Kidney glomerular epithelial cell (primary cell): ENCODE measurements at places on chromosomes 6 and 20.

GRCh38 chr6:89596056-89596455 lies 42.5 kb downstream of the LYRM2 start:
- no peak for DNase-seq

DNA sequence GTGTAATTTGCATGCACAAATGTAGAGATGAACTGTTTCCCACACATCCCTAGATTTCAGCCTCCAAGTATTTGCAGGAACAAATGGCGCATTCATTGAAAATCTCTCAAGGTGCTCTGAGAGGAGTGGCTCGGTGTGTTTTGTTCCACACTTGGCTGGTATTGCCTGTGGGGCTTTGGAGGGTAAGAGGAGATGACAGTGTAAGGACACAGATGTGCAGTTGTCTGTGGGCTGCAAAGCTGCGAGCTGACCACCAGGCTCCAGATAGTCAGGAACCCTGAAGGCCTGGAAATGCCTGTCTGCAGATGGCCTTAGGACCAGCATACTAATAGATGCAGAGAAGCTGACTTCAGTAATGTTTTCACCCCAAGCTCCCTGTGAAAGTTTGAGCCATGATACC lies 57.7 kb upstream of the PBOV1 start:
- DNase-seq: no peak

DNA sequence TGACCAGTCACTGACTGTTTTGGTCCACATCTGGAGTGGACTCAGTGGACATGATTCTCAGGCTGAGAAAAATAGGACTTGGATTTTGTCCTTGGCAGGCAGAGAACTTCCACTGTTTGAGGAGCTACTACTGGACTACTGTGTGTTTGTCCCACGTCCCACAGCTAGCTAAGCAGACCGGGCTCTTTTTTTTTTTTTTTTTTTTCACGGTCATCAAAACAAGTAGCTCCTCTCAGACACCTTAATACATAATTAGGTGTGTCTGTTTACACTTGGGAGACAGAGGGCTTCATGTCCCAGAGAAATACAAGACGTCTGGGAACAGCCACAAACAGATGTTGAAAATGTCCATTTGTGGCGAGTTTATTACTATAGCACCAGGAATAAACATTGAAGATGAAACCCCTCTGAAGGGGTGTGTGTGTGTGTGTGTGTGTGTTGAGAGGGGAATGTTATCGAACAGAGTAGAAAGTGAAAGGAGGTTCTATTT lies 155.0 kb upstream of the SUPT3H start:
- no peak for DNase-seq

DNA sequence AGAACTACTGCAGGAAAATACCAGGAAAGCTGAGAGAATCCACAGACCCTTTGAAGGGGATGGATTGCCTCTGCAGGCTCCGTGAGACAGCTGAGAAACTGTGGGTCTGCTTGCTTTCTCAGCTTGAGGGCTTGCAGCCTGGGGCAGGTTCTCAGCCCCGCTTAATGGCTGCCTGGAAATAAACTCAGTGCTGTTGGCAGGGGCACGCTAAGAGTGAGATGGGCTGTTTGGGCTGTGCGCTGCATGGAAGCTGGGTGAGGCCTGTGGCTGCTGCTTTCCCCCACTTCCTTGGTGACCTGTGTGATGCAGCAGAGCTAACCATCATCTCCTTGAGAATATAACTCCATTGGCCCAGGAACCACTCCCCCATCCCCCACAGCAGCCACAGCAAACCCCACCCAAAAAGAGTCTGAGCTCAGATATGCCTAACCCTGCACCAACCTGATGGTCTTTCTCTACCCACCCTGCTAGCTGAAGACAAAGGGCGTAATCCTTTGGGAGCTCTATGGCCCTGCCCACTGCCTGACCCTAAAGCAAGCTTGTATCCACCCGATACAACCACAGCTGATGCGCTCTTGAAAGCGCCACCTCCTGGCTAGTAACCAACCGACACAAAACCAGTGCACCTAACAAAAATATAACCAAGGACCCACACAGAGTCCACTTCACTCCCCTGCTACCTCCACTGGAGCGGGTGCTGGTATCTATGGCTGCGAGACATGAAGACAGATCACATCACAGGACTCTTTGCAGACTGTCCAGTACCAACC lies 800.6 kb upstream of the MAP3K7 start:
- DNase-seq: no peak

DNA sequence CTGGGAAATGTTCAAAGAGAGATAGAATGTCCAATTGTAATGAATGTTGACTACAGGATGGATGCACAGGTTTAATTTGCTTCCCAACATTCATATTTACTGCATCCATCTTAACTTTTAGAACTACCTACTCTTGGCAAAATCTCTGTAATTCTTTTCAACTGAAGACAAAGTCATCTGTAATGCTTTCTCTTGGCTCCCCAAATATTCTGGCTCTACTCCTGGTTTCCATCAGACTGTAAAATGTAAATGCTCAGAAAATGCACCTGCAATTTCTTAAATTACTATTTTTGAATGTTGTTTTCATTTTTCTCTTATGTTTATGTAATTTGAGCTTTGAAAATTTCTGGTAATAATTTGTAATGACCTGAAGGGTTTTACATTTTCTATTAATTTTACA lies 480.8 kb upstream of the IMPG1 start:
- DNase-seq: no peak

DNA sequence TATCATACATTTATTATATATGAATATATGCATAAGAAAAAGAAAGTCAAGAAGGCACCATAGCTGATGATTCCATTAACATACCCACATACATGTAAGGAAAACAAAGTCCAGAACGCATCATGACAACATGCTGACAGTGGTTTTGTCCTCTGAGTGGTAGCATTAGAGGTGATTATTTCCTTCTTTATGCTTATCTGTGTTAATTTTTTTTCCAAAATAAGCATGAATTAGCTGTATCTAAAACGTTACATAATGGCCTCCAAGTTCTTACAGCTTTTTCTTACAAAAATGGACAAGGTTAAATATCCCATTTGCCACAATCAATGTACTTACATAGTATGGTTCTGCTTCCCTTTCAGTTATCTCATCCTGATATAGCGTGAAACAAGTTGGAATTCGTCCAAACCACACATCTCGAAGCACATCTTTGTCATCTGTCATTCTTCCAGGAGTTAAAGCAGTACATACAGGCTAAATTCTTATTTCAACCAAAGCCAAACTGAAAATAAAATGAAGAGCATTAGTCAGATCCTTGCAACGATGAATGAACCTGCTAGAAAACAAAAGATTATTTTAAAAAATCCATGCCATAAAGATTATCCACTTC lies 9.7 kb downstream of the ATG5 start:
- no peak for DNase-seq

DNA sequence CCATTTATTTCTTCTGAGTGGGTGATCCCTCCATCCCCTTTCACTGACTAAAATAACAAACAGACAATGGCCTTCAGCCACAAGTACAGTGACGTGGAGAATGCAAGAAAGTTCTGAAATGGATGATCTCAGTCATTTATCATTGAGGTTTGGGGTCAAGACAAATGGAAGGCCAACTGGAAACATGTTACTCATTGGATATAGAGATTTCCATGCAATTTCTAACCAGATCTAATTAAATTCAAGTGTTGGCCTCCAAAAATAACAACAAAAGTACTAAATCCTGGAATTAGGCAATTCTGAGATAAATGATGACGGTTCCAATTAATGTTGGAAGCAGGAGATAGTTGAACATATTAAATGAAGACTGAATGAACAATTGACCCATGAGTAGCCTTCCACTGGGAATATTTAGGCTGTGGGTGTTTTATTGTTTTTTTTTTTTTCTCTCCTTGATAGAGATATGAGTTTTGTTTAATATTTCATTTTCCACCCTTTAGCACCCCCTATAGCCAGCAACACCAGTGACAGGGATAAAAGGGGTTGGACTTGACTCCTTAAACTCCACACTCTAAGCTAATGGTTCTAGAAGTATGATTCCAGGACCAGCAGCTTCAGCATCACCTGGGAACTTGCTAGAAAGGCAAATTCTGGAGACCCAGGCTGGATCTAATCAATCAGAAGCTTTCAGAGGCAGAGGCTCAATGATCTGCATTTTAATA lies 112.8 kb downstream of the BCAS1 start:
- DNase-seq: no peak

- no peak for DNase-seq
Observed at GRCh38 chr6:80594461-80594860, 488.0 kb downstream of the BCKDHB start.

GRCh38 chr20:62473717-62474603 lies 1.8 kb downstream of the GATA5 start:
- no peak for DNase-seq

- DNase-seq: no peak
Observed at GRCh38 chr6:45654673-45655072, 276.9 kb upstream of the SUPT3H start.

DNA sequence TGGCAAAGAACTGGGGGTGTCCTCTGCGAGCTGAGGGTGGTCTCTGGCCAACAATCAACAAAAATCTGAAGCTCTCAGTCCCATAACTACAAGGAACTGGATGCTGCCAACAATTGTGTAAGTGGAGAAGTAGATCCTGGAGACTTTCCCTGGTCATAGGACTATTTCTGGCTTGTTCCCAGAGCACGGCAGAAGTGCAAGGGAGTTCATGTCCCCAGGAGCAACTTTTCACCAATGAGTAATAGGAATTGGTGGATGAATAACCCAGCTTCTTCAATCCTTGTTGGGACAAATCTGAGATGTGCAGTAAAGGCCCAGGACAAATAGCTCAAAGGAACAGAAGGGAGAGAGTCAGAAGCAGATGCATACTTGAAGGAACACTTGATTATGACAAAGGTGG lies 95.5 kb downstream of the QRSL1 start:
- peak; percentile 49 for DNase-seq

- DNase-seq: no peak
Observed at GRCh38 chr6:90100059-90100665, 196.5 kb downstream of the BACH2 start.
